ENCODE measurements at places on chromosomes 7 and 10.

GRCh38 chr10:132349766-132350165 is 17.8 kb downstream of the LRRC27 start:
- DNase-seq = no peak

- no peak for DNase-seq
Observed at GRCh38 chr7:123282181-123282580, 82.4 kb upstream of the SLC13A1 start.

DNA sequence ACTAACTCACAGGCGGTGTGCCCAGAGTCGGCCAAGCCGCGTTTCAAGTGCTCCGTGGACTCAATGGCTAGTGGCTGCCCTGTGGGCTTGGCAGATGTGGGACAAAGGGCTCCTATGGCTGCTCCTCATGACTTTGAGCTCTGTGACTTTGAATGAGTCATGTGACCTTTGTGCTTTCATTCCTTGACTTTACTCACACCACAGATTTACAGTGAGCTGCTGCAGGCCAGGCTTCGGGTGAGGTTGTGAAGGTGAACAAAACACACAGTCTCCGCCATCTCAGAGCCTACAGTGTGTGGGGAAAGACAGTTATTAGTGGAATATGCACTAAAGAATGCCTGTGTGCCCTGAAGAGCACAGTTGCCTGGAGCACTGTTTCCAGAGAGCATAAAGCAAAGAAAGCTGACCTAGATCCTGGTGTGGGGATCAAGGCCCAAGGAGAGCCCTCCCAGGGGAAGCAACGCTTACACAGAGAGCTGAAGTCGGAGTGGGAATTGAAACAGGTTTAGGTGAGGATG is 29.7 kb upstream of the PLEKHA1 start:
- no peak for DNase-seq

- peak; percentile 43 for DNase-seq
Observed at GRCh38 chr10:16519908-16520861, 1.5 kb downstream of the C1QL3 start.

DNA sequence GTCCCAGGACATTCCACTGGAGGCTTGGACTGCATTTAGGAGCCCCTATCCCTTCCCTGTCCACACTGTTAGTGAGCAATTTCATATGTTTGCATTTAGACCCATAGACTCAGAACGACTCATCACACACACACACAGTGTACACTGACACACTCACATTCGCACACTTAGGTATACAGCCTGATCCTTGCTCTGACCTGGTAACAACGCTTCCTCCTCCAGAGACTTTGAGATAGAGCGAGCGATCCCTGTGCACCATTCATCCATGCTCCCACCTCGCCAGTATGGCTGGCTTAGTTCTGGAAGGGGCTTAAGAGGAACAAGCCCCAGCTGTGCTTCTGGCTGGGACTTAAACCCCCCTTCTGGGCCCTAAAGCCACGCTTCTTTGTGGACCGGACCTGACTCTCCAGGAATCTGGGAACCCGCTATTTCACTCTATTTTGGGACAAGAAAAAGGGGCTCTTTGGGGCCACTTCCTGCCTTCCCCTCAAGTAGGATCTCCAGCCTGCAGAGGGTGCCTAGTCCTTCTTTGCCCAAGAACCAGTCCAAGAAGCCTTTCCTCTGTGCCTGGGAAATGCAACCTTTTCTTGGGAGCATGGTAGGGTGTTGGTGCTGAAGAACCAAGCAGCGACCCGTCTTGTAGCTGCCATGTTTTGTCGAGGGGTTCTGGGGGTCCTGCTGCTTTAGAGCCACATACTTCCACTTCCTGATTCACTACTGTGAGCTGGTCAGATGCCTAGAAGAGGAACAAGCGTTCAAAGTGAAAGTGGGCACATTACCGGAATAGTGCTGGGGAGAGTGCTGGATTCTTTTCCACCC is 1.1 kb upstream of the HOXA13 start:
- DNase-seq = peak; percentile 36

- DNase-seq = no peak
Observed at GRCh38 chr10:4267086-4267773, 482.2 kb upstream of the KLF6 start.

DNA sequence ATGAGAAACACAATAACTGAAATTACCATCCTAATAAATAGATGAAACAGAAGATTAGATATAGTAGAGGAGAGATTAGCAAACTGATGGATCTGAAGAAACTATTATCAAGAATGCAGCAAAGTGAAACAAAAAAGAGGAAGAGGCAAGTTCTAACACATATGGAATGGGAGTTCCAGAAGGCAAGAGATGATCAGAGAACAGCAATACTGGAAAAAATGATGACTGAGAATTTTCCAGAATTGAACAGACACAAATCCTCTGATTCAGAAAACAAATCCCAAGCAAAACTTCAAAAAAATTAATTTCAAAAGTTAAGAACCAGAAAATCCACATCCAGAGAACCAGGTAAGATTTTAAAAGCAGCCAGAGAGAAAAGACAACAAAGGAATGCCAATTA is 20.2 kb upstream of the CYREN start:
- no peak for DNase-seq

GRCh38 chr7:94422827-94423460 is 28.2 kb downstream of the COL1A2 start:
- DNase-seq = no peak

- no peak for DNase-seq
Observed at GRCh38 chr7:74282748-74283459, 6.3 kb upstream of the CLIP2 start.

DNA sequence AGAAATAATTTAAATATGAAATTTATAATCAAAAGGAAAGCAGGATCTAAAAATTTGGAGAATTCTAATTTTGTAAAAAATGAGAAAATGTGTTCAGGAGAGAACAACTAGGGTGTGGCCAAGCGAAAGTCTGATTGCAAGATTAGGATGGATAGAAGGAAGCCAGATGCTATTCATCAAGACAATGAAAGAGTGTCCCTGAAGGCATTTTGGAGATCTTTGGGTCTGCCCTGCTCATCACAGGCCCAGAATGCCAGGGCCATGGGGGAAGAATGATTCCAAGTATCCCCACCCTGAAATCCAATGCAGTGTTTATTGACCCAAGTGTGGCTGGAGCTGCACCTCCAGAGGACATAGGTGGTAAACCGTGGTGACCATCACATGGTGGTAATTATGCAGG is 724.0 kb upstream of the FZD8 start:
- DNase-seq = no peak

DNA sequence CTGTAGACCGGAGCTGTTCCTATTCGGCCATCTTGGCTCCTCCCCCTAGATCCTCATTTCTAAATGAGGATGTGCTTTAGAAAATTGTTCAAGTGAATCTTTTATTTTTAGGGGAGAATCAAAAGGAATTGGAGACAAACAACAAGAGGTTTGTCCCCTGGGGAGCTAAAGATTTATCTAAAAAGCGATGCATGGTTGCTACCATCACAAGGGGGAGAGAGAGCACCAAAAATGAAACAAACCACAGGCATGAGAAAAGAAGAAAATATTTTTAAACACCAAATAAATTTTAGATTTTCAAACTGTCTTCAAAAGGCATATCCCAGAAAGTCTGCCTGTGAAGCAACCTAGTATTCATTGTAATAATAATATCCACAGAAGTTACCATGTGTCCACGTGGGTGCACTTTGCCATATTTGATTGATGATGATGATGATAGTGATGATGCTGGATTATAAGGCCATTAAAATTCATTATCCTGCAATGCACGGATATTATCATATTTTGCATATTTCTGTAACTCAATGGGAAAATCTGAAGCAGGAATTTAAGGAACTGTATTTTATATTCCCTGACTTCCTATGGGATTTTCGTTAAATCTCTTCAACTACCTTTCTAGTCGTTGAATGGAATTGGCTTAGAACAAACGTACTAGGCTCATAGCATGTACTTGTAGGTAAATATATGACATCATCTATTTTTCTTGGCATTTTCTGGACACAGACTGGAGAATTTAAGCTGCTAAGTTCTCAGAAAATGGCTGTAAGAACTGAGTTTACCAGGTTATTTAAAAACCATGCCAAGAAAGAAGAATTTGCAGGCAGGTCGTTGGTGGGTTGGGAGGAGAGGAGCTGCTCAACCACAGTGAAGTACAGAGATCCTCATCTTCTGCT is 171.6 kb downstream of the WDR37 start:
- DNase-seq = no peak

DNA sequence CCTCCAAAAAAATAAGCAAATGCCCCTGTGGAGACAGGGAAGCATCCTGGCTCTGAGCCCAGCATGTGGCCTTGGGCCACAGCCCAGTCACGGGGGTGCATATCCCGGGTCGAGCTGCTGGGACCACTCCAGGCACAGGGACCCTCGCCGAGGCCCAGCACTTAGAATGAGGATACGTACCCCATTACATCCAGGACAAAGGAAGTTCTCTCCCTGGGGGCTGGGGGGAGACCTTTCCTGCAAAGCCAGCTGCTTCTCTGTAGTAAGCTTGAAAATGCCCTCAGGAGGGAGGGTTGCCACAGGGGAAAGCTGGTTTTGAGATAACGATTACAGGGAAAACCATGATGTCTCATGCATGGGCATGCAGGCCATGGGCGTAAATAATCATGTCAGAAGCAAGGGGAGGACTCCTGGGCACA is 75.5 kb downstream of the HIPK2 start:
- no peak for DNase-seq

DNA sequence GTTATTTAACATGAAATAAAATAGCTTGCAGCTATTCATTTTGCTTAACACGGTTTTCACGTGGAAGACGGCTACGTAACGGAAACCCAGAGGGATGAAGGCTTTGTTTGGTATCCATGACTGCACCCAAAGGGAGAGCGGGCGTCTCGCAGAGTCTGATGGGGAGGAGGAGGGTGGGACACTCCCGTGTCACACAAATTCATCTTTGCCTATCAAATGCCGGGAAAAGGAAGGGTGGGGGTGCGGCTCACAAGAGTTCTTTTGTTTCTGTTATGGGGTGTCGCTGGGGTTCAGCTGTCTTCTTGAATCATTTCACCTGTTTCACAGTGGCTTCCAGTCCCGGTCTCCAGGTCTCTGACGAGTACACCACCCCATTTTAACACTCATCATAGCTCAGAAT is 108.5 kb downstream of the ZRANB1 start:
- no peak for DNase-seq

- DNase-seq = no peak
Observed at GRCh38 chr10:10892290-10892875, 125.3 kb upstream of the CELF2 start.

DNA sequence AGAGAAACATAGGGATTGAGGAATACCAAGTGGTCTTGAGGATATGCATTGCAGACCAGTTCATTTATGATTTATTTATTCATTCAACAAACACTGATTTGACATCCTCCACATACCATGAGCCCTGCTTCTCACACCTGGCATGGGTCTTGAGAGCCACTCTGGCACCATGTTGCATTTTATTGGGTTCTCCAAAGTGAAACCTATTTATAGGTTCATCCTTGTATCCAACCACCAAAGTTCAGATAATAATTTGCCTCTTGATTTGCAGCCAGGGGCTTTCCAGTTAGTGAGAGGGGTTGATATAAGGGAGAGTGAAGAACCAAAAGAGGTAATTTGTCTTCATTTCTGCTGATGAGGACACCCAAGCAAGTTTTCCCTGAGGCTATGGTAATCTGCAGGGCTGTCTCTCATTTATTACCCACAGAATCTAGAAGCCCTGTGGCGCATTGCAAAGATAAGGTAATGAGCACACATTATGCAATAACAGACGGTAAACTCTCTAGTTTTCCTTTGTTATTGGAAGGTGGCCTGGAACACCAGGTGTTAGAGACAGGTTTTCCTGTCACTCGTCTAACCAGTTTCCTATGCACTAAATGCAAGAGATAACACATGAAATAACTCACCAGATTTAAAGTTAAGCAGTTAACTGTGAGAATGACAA is 28.8 kb upstream of the ICA1 start:
- no peak for DNase-seq
